ENCODE measurements at places on chromosomes 4 and X.
A peak's percentile ranks its signal among the peaks of the same experiment; 100 is the strongest.

DNA sequence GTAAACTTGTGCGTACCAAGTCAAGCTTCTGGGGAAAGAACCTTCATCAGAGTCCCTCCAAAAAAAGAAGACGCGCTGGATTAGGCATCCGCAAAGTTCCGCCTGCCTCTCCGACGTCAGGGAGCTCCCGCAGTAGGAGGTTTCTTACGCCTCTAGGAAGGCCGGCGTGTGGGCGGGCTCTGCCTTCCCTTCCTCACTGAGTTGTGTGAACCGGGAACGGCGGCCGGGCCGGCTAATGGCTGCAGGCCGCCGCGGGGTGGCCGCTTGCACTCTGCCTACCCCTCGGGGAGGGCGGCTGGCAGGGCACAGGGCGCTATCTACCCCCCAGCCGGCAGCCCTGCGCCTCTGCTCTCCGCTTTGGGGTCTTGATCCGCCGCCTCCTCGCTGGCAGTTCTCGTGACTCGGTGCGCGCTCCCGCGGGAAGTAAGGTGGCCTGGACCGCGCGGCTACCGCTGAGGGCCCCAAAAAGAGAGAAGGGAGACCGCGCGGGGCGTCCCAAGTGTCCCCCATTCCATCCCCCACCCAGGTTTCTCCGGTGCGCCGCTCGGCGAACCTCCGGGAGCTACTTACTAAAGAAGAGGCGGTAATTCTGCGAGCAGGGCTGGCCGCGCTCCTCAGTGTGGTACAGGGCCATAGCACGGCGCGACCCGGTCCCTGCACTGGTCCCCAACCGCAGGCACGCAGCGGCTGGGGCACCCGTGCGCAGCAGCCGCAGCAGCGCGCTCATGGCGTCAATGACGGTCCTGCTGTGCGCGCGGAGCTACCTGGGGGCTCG, at the start of gene PPA2:
Gene PPA2, minus strand, starts transcription at position 739 of the 775 bp plus-strand sequence. Its CDS starts 12 bp downstream, at position 727.
- peak; percentile 38 for DNase-seq

DNA sequence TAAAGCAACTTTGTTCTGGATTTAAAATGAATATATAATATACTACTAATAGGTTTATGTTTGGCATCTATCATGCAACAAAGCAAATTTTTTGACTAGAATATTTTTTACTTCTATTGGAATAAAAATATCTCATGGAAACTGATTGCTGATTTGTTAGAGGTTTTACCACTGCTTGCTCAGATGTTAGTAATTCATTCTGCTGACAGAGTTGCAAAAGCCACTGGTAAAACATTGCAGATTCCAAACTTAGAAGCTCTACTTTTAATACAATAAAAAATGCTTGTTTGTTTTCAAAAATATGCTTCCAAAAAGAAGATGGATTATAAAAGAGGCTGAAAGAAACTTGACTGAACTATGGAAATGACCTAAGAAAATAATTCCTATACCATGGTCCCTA, 795.2 kb downstream of the PCDH18 start:
- no peak for DNase-seq

- no peak for DNase-seq
These were observed 149.9 kb downstream of the CHIC2 start for GRCh38 chr4:53914313-53915016.

DNA sequence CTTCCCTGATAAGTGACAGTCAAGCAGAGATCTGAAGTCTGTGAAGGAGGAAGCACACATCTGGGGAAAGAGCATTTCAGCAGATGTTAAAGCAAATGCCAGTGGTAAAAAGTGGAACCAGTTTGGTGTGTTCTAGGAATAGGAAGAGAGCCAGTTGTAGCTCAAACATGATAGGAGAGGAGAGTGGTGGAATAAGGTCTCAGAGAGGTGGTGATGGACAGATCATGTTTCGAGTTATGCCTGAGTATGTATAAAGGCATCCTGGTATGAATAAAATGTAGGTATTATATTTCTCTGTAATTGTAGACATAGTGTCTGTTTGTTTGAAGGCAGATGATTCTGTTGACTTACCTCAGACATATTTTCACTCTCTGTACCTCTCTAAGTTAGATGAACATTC, 89.1 kb downstream of the LARP7 start:
- no peak for DNase-seq

GRCh38 chr4:182917182-182918043, at the start of gene DCTD:
Gene DCTD, minus strand, starts transcription at chr4:182917386. Its CDS starts 1,818 bp downstream, at chr4:182915568.
- peak; percentile 60 for DNase-seq

DNA sequence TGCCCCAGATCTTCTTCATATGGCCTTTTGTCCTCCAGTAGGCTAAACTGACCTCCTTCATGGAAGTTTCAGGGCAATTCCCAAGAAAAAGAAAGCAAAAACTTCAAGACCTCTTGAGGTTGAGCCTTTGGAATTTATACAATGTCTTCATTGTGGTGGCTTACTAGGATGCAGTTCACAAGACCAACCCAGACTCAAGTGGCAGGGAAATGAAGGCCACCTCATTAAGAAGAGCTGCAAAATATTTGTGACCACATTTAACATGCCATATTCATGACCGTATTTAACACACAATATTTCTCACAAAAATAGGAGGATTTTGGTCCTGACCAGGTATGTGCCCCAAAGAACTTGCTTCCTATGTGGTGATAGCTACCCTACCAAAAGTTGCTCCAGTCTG, 605.5 kb upstream of the PITX2 start:
- DNase-seq = no peak

DNA sequence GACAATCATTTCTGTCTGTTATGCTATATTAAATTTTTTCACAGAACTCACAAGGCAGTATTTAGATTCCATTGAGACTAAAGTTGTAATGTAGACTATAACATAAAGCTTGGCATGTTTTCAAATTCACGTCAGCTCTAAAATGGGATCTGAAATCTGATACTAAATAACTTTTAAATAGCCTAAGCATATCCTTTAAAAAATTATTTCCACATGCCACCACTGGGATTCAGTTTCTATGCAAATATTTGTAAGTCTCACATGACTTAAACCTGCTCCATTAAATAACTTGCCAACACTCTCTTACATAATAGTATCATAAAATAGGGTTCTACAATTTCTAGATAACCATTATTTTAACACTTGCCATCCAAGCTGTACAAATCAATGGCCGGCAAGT, 32.4 kb downstream of the KLHL8 start:
- no peak for DNase-seq

- no peak for DNase-seq
These were observed 81.5 kb upstream of the F9 start for GRCh38 chrX:139448996-139449395.

- no peak for DNase-seq
These were observed 253.4 kb downstream of the KCNIP4 start for GRCh38 chr4:21695141-21695540.
